ENCODE measurements at places on chromosomes 4 and X.

DNA sequence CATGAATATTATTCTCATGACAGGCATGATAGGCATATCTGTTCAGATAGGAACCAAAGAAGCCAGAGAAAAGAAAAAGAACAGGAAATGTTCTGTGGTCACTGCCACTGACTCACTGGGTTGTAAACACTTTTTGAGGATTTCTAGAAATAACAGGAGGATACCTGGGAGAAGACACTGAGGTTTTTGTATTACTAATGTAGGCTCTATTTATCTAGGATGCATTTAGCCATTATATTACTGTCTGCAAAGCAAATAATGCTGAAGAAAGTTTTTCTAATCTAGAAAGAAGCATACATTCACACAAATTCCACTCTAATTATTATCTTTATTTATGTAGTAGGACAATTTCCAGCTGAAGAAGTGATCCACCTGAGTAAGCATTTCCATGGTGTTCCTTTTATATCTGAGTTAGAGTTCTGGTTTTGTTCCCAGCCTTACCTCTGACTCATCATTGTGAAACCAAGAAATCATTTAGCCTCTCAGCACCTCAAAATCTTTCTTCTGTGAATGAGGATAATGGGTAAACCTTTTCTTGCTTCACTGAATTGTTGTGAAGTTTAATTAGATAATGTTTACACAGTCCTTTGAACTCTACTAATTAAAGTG, 40.2 kb upstream of the EPGN start:
- no peak for DNase-seq

- no peak for DNase-seq
These were observed 230.4 kb downstream of the EDA2R start for GRCh38 chrX:66408507-66408906.

DNA sequence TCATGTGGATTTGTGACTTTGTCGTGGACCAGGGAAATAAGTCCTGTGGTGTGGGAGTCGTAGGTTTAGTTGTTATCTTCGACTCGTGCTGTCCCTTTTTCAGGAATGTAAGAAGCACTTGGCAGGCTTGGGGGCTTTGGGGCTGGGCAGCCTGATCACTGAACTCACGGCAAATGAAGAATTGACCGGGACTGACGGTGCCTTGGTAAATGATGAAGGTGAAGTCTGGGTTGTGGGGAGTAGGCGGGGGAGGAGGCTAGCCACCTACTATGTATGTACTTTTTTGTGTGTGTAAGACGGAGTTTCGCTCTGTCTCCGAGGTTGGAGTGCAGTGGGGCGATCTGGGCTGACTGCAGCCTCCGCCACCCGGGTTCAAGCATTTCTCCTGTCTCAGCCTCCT, 1.2 kb downstream of the TAF1 start:
- DNase-seq = no peak

DNA sequence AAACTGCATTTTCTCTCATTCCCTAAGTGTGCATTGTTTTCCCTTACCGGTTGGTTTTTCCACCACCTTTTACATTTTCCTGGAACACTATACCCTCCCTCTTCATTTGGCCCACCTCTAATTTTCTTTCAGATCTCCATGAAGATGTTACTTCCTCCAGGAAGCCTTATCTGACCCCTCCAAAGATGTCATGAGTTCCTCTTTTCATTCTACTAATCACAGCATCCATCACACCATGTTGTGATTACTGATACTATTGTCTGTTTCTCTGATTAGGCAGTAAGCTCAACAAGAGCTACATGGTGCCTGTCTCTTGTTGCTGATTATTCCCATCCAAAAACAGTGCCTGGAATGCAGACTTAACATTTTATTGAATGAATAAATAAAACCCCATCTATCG, 2.9 kb upstream of the AFP start:
- DNase-seq = no peak

DNA sequence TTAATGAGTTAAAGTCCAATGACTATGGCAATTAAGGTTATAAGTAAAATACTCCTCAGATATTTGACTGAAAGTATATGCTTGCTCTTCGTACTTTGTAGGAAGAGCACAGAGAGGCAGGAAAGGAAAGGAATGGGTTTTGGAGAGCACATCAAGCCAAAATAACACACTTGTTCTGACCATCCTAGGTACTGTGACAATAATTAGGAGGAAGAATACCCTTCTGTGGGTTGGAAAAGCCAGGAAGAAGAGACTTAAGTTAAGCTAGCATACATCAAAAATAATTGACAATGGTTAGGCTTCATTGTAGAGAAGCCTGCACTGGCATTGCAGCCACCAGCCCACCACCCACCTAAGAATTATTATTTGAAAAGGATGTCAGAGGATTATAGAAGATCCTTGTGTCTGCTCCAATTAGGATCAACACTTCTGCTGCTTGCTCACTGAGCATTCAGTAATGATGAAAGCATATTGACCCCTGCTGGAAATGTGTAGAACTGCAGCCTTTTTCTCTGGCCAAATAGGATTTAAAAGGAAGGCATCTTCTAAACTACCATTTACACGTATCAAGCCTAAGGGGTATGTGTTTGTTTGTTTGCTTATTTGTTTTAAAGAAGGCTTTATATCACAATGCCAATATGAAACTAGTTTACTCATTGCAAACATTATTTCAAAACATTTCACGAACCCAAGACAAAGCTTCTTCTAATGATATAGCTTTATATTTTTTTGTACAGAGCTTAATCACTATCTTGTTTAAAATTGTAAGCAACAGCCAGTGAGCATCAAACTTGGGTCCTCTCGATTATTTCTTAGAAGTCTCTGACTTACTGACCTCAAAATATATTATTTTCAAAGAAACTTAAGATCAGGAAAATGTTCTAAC, 286.2 kb upstream of the TET2 start:
- no peak for DNase-seq

- no peak for DNase-seq
These were observed 15.1 kb upstream of the INTS6L start for GRCh38 chrX:135505351-135505750.

DNA sequence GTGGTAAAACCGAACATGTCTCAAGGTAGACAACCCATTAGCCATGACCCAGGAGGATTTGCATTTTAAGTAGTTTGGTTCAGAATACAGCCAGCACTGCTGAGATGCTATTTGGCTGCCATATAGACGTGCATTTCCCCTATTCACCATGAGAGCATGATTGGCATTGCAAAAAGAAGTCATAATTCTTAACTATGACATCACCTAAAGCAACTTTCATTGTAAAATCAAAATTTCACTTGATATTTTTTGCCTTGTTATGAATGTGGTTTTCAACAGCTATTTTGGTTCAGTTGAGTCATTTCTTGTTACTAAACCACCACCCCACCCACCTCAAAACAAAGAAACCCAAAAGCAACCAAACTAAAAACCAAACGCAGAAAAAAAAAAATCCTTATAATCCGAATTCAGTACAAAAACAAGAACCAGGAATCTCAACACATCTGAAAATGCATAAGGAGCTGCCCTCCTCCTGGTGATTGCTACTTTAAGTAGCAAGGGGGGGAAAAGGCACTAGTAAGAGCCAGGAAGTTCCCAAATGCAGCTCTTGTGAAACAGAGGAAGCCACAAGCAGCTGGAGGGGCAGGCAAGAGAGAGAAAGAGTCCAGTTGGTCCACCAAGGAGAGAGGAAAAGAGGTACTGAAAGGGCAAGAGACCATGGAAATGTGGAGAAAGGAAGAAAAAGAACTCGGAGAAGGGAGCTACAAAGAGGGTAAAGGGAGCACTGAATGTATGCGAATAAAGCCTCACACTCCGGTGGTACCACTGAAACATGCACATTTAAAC, 3.1 kb downstream of the SLITRK4 start:
- DNase-seq = no peak

DNA sequence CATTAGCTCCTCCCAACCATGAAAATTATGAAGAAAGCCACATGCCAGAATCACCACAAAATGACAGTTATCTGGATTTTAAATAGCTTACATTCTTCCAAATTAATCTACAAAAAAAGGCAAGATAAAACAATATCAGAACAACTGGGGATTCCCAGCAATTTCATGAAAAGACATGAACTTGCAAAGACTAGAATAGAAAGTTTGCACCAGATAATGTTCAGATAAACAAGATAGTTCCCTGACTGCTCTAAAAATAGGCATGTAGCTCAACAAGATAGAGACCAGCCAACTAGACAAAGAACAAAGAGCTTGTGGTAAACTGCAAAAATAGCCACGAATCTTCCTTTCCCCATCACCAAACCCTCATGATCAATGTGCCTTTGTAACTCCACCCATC, 30.3 kb upstream of the DDX53 start:
- no peak for DNase-seq

DNA sequence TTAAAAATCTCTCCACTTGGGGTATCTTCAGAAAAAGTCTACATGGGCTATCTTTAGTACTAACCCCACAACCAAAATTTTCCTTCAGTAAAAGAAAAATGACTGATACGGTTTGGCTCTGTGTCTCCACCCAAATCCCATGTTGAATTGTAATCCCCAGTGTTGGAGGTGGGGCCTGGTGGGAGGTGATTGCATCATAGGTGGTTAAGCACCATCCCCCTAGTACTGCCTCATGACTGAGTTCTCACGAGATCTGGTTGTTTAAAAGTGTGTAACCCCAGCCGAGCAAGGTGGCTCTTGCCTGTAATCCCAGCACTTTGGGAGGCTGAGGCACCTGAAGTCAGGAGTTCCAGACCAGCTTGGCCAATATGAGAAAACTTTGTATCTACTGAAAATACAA, 66.8 kb downstream of the USP46 start:
- no peak for DNase-seq

GRCh38 chrX:82757614-82758013, 750.5 kb upstream of the POU3F4 start:
- DNase-seq = no peak

DNA sequence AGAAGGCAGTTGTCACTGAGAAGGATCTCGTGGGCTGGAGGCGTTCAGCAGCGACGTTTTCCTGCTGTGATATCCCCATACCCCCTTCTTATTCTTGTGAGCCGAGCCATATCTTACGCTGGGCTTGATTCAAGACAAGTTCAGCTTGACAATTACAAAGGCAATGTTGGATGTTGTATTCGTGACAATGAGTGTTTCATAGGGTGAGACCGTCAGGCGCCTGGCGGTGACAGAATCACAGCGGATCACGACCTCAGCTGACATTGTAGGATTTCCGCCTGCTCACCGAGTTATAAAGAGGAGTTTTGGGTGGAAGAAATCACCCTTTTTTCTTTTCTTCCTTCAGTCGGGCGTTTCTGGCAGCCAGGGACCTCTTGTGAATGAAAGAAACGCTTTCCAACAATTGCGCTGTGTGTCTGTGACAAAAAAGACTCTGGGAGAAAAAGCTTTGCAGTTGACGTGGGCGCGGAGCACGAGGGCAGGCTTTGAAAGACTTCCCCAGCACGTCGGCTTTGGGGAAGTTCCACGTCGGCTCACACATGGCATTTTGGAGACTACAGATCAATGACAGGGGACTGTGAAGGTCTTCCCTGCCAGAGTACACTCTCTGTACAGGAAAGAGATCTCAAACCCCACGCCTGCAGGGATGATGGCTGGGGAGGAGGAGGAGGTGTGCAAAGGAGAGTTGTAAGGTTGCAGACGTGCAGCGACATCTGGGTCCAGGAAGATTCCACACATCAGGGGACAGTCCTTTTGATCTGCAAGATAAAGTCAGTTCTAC, 135.4 kb downstream of the CRLF2 start:
- DNase-seq = no peak

DNA sequence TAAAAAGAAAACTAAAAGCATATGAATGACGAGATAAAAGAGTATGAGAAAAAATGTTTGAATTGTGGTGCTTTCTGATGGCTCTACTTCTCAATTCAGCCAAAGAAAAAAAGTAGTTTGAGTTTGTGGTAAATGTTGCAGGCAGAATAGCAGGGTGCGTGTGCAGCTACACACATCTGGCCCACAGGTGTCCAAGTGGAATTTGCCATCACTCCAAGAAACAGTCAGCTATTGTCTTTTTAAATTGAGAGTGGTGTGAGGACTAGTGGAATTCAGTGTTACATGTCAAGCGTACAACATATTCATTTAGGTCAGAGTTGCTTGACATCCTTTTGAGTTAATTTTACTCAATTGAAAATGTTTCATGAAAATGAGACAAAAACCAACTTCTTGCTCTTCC, 424.8 kb upstream of the MAD2L1 start:
- DNase-seq = no peak

DNA sequence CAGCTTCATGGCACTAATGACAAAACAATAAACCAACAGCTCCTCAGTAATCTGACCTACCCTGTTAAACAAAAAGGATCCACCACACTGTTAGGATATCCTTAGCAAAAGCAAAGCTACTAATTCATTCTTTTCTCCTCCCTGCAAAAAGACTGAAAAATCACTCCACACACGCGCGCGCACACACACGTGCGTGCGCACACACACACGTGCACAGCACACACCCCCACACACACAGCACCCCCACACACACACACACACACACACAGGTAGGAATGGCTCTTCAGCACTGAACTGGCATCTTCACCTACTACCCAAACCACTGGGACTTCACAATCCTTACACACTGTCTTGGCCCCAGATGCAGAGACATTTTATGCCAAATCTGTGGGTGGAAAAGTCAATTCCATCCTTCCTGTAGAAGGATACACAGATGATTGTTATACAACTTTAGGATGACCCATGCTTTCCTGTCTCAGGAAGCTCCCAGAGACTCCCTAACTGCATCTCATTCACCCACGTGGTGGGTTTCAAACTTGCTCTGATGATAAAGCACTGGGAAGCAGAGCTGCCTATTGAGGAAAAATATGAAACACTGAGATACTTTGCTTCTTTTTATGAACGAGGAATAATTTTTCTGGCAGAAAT, 102.5 kb downstream of the TSPAN5 start:
- no peak for DNase-seq

DNA sequence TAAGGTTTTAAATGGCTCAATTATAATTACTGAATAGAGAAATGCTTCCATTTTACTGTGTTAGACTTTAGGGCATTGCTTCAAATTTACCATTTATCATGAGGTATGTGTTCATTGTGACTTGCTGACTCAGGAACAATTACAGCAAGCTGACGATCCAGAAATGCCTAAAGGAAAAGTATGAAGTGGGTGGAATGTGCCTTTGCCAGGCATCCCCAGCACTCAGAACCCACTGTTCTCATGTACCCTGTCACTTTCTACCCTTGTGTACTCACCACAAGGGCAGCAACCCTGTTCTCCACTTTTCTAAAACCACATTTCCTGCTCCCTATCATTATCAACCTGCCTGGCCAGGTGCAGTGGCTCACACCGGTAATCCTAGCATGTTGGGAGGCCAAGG, 41.5 kb downstream of the QRFPR start:
- no peak for DNase-seq

- DNase-seq = no peak
These were observed 128.9 kb upstream of the LIMCH1 start for GRCh38 chr4:41408859-41409593.

GRCh38 chrX:34656842-34657725, at the start of gene TMEM47:
TSS of gene TMEM47 (minus strand) at chrX:34657285. CDS start at chrX:34657029, 256 bp downstream.
- no peak for DNase-seq

- DNase-seq = no peak
These were observed 96.2 kb upstream of the GPRIN3 start for GRCh38 chr4:89403826-89404225.

GRCh38 chr4:1855333-1856070, 454 bp downstream of the LETM1 start:
- DNase-seq = no peak
